ENCODE measurements at places on chromosomes 6 and 20. TPM values are rescaled to one million over a fixed set of nuclear protein-coding genes. Genes with fewer than 3 reads are reported as not detected.

- no peak for DNase-seq
- H3K27ac ChIP-seq = no peak overlapping the region
- no peaks in the 10 kb centered on the region for H3K27me3 ChIP-seq
- H3K4me1 ChIP-seq = no peaks in the 10 kb centered on the region
- H3K4me3 ChIP-seq = no peak overlapping the region
These were observed 200.9 kb upstream of the PMEPA1 start for GRCh38 chr20:57910716-57911115.

The COX4I2 gene
- not detected for total RNA-seq

DNA sequence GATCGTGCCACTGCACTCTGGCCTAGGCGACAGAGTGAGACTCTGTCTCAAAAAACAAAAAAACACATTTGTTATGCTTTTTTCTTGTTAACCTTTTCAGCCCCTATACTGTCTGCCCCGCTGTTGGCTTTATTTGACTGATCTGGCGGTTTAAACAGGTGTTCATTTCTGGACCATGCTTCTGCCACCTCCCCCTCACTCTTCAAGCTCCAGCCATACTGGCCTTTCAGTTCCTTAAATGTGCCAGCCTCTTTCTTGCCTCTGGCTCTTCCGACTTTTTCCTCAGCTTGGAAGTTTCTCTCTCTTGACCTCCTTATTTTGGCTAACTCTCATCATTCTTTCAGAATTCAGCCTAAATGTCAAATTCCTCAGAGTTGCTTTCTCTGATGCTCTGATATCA, 35.2 kb upstream of the TXLNB start:
- no peaks in the 10 kb centered on the region for H3K36me3 ChIP-seq
- H3K27me3 ChIP-seq = no peaks in the 10 kb centered on the region
- no peak overlapping the region for H3K27ac ChIP-seq

GRCh38 chr6:53312355-53312754, 36.4 kb downstream of the ELOVL5 start:
- DNase-seq = no peak
- H3K27me3 ChIP-seq = no peaks in the 10 kb centered on the region
- no peaks in the 10 kb centered on the region for H3K36me3 ChIP-seq
- peaks cover 33% of the 10 kb centered on the region for H3K4me1 ChIP-seq

The LY6G6D gene
- total RNA-seq = not detected

The AVP gene
- not detected for total RNA-seq

- no peaks in the 10 kb centered on the region for H3K4me1 ChIP-seq
- no peak overlapping the region for H3K4me3 ChIP-seq
- no peak for DNase-seq
- H3K36me3 ChIP-seq = no peaks in the 10 kb centered on the region
- H3K27me3 ChIP-seq = peaks cover 93% of the 10 kb centered on the region
These were observed 1.6 kb downstream of the CLIC5 start for GRCh38 chr6:46014046-46014445.

DNA sequence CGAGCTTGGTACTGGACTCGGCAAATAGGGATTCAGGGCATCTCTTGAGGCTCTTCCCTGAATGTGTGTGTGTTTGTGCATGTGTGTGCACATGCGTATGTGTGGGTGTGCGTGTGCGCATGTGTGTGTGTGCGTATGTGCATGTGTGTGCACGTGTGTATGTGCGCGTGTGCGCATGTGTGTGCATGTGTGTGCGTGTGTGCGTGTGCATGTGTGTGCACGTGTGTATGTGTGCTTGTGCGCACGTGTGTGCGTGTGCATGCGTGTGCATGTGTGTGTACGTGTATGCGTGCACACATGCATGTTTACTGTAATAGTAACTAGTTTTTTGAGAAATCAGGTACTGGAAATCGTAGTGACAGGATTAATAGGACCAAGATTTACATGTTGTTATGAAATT, 117.7 kb downstream of the SMOC2 start:
- H3K27me3 ChIP-seq = no peaks in the 10 kb centered on the region
- no peak for DNase-seq
- H3K4me3 ChIP-seq = no peak overlapping the region
- H3K36me3 ChIP-seq = no peaks in the 10 kb centered on the region
- H3K4me1 ChIP-seq = no peaks in the 10 kb centered on the region

- peaks cover 54% of the 10 kb centered on the region for H3K27me3 ChIP-seq
- peak; percentile 36 for DNase-seq
- H3K27ac ChIP-seq = no peak overlapping the region
- no peak overlapping the region for H3K4me3 ChIP-seq
- no peaks in the 10 kb centered on the region for H3K36me3 ChIP-seq
These were observed 72.9 kb upstream of the GLP1R start for GRCh38 chr6:38975621-38976049.

GRCh38 chr6:14930366-14930989, 315.4 kb upstream of the JARID2 start:
- peak; percentile 89 for DNase-seq
- H3K4me1 ChIP-seq = peaks cover 24% of the 10 kb centered on the region
- H3K4me3 ChIP-seq = no peak overlapping the region
- H3K27me3 ChIP-seq = no peaks in the 10 kb centered on the region

- peaks cover 26% of the 10 kb centered on the region for H3K4me1 ChIP-seq
- H3K36me3 ChIP-seq = no peaks in the 10 kb centered on the region
- peak overlapping the region; percentile 13 for H3K27ac ChIP-seq
These were observed 11.9 kb upstream of the TGM3 start for GRCh38 chr20:2283706-2284423.

The TP53TG5 gene
- not detected for total RNA-seq

GRCh38 chr20:31489152-31489551, 14.1 kb downstream of the REM1 start:
- H3K4me1 ChIP-seq = no peaks in the 10 kb centered on the region
- H3K36me3 ChIP-seq = no peaks in the 10 kb centered on the region
- DNase-seq = no peak
- no peak overlapping the region for H3K4me3 ChIP-seq
- no peak overlapping the region for H3K27ac ChIP-seq

All from PC-3 (cell line).